Fibroblast of the aortic adventitia (primary cell): ENCODE measurements at places on chromosomes 5 and 9.

- no peak for DNase-seq
Observed at GRCh38 chr5:181198905-181199519, 6.0 kb downstream of the TRIM7 start.

DNA sequence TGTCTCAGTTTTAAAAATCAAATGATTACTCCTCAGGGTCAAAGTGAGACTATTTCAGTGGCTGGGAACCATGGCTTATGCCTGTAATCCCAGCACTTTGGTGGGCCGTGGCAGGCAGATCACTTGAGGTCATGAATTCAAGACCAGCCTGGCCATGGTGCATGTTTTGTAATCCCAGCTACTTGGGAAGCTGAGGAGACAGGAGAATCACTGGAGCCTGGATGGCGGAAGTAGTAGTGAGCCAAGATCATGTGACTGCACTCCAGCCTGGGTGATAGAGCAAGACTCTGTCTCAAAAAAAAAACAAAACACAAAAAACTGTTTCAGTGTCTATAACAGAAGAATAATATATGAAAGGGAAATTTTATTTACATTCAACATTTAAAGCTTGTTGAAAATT lies 182.9 kb downstream of the ARHGEF28 start:
- no peak for DNase-seq

- no peak for DNase-seq
Observed at GRCh38 chr5:172699423-172699822, 58.4 kb downstream of the NEURL1B start.

DNA sequence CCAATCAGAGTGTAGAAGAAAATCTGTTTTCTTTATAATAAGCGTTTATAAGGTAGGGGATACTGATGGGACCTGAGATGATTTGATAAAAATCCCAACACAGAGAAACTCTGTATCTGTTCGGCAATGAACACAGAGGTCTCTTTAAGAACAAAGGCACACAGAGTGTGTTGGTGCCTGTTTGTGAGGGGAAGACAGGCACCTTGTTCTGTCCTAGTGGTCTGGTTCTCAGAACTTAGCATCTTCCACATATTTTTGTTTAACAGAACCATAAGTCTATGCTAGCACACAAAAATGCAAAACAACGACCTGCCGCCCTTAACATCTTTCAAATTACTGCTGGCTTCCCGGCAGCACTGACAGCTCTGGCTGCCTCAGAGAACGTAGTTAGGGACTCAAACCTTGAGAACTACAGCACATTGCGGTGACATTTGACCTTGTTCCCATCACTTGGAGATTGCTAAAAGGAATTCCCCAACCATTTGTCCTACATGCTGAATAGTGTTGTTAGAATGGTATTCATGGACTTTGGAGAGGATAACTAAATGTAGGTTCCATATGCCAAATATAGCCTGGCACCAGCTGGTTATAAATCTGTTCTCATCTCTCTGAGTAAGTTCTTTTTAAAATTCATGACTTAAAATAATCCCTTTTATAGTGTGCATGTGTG lies 871.7 kb upstream of the TYRP1 start:
- DNase-seq: no peak

GRCh38 chr9:17625644-17626388 lies 47.0 kb downstream of the SH3GL2 start:
- DNase-seq: no peak

GRCh38 chr9:72044095-72044494 lies 16.3 kb downstream of the C9orf57 start:
- DNase-seq: no peak

- no peak for DNase-seq
Observed at GRCh38 chr9:79975621-79976256, 404.0 kb downstream of the TLE4 start.

DNA sequence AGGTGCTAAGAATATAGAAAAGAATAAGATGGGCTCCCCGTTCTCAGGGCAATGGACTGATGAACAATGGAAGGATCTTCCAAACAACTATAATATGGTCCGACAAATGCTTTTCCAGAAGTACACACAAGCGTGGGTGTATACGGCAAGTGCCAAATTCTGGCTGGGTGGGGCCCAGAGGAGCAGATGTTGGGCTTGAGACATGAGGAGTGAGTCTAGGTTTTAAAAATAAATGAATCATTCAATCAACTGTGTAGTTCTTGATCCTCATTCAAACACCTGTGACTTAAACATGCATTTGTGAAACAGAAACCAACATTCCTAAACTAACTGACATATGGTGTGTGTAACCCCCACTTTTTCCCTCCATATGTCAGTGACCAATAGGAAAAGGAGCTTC lies 47.9 kb downstream of the MFAP3 start:
- DNase-seq: peak; percentile 39

DNA sequence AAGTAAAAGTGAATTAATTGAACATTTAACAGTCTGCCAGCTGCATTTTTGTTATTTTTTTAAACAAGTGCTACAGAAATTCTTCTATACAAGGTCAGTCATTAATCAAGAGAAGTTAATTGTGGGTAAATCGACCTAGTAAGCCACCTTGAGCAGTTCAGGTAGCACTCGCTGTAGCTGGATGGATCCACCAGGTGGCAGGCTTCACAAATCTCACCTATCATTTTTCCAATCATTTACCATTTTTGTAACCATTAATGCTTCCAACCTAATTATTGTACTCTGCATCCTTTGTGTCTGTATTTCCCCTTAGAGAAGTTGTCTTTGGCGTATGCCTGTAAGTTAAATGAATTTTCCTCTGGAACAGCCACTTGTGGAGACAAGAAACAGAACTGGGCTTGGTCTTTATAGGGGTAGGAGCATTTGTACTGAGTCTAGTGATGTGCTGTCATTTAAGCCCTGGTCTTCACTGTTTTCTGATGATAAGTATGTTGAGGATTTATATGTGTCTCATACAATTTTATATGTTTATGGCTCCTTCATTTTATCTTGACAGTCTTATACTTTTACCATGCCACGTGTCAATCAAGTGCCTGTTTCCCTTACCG lies 39.5 kb downstream of the CD180 start:
- peak; percentile 44 for DNase-seq

- DNase-seq: no peak
Observed at GRCh38 chr5:98772415-98773213, 849 bp upstream of the RGMB start.

DNA sequence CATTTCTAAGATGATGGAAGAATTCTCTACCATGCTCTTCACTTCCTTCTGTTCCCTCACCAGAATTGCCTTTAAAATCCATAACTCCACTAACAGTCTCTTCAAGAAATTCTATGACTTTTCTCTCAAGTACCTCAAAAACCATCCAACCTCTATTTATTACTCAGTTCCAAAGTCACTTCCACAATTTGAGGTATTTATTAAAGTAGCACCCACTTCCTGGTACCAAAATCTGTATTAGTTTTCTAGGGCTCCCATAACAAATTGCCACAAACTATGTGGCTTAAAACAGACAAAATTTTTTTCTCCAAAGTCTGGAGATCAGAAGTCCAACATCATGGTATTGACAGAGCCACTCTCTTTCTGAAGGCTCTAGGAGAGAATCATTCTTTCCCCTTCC lies 4.9 kb upstream of the SPTLC1 start:
- DNase-seq: no peak

DNA sequence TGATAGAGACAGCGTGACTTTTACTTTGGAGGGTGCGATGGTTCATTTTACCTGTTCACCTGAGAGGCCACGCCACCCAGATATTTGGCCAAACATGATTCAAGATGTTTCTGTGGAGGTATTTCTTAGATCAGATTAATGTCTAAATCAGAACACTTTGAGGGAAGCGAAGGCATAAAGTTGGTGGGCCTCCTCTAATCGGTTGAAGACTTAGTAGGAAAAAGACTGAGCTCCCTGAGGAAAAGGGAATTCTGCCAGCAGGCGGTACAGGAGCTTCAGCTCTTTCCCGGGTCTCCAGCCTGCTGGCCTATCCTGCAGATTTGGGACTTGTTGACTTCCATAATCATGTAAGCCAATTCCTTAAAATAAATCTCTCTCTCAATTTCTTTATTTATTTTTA lies 7.0 kb upstream of the LAMC3 start:
- no peak for DNase-seq

DNA sequence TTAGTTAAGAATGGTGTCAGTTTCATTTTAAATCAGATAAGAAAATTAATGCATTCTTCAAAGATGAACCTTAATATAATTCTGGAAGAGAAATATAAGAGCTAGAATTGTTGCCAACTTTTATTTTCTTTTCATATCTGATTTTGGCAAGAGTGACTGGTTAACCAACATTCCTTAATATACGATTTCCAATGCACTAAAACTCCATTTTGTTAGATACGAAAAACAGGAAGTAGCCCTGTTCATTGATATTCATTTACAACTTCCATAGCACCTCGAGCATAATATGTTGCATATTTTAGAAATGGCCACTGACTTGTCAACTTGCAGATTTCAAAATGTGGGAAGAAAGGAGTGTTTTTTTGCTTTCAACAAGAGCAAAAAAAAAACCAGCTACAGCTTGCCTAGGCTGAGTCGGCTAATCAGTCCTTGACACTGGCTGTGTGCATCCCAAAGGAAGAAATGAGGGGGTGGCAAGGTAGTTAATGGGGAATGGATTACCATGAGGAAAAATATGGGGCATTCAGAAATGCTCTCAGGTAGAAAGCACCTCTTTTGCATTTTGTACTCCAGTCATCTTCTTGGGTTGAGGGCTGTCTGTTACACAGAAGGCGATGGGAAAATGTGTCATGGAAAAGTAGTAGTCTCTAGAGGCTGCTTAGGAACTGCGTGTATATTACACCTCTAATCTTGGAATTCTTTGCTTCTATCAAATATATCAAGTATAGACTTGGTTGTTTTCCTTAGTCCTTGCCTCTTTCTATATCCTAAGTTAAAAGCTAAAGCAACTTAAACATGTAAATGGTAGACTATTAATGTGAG lies 3.9 kb downstream of the MAP3K1 start:
- DNase-seq: peak; percentile 23

GRCh38 chr5:83377131-83377865 lies 94.2 kb upstream of the VCAN start:
- DNase-seq: peak; percentile 89

- DNase-seq: no peak
Observed at GRCh38 chr9:137030538-137031527, 1.1 kb downstream of the FUT7 start.

DNA sequence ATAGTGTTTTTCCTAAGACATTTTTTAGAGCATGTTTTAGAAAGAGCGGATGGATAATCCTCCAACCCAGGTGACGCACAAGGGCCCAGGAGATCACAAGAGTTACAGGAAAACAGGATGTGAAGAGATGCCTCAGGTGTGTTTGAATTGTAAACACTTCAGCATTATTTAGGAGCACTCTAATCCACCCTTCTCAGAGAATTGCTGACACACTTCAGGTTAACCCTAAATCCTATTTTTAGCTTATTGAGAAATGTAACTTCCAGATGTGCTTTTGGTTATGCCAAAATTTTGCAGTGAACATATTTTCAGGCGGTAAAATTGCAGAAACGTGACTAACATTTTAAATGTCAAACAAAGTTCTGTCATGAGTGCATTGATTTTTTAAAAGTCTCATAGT lies 755.4 kb upstream of the CTNND2 start:
- DNase-seq: no peak

- DNase-seq: peak; percentile 80
Observed at GRCh38 chr5:65721050-65721719, 724 bp downstream of the SGTB start.

GRCh38 chr9:114302727-114303126 lies 20.2 kb upstream of the ORM1 start:
- DNase-seq: peak; percentile 54

GRCh38 chr5:10460252-10460906 lies 18.7 kb downstream of the ROPN1L start:
- DNase-seq: peak; percentile 31

DNA sequence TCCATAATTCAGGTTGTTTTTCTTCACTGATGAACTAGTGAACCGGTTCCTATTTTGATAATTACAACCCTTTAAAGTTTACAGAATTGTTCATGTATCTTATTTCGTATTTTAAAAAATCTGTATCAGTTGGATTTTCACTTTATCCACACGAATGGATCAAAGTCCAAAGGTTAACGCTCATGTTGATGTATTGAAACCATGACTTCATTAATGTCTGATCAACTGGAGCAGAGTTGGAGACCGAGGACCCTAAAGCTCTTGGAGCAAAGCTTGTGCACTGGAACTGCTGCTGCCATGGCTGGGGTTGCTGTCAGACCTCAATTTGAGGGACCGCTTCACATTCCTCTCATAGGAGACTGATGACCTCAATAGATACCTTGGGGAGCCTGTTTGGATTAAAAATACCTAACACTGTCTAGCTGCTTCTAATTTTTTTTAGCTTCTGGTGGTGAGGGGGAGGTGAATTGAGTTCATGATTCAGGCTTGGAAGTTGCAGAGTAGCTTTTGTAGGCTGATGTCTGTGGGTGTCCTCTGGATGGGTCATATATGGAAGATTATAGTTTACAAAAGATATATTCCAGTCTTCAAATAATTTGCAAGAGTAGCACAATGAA lies 45.1 kb downstream of the KIAA1958 start:
- DNase-seq: no peak

GRCh38 chr5:180334176-180334575 lies 19.0 kb downstream of the GFPT2 start:
- DNase-seq: no peak

GRCh38 chr9:8600914-8601680 lies 801.5 kb upstream of the DMAC1 start:
- peak; percentile 7 for DNase-seq

DNA sequence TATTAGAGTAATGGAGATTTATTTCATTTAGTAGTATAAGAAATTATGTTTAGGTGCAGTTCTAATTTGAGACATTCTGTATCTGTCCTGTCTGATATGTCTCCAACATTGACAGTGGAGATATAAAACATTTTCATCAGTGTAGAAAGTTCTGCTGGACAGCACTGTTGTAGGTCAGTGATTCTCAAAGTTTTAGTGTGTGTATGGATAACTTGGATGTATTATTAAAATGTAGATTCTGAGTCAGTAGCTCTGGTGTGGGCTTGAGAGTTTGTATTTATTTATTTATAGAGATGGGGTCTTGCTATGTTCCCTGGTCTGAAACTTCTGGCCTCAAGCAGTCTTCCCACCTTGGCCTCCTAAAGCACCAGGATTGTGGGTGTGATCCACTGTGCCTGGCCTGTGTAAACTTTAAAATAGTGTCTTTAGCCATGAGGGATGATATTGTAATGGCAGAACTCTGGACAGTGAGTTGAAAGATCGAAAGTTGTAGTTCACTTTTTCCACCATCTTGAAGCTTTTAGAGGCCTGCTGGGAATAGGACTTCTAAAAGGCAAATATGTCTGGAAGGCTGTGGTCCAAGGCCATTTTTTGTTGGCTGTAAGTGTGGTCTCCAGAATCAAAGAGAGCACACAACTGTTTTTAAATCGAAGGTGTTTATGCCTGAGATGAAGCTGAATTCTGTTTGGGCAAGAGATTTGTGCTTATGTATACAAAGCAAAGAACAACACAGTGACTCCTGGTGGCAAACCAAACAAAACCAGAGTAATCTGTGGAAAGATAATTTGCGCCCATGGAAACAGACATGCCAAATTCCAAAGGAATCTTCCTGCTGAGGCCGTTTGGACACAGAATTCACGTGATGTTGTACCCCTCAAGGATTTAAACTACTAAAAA lies 12.4 kb downstream of the UBAP1 start:
- peak; percentile 39 for DNase-seq

DNA sequence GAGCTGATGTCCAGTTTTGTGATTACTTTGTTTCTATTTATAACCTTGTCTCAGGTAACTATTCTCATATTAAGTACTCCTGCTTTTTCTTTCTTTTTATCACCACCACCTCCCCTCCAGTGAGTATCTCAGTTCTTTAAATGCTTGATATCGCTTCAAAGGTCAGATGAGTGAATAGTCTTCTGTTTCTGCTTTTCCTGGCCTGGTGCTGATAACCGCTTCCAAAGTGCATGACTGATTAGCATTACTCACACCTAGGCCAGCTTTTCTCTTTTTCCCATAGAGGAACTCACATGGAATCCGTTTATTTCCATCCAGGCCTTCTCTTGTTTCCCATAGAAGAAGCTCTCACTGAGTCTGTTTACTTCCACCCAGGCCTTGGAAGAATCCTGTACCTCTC lies 3.2 kb downstream of the SLC36A1 start:
- no peak for DNase-seq
